ENCODE measurements at places on chromosomes 6 and 20.

DNA sequence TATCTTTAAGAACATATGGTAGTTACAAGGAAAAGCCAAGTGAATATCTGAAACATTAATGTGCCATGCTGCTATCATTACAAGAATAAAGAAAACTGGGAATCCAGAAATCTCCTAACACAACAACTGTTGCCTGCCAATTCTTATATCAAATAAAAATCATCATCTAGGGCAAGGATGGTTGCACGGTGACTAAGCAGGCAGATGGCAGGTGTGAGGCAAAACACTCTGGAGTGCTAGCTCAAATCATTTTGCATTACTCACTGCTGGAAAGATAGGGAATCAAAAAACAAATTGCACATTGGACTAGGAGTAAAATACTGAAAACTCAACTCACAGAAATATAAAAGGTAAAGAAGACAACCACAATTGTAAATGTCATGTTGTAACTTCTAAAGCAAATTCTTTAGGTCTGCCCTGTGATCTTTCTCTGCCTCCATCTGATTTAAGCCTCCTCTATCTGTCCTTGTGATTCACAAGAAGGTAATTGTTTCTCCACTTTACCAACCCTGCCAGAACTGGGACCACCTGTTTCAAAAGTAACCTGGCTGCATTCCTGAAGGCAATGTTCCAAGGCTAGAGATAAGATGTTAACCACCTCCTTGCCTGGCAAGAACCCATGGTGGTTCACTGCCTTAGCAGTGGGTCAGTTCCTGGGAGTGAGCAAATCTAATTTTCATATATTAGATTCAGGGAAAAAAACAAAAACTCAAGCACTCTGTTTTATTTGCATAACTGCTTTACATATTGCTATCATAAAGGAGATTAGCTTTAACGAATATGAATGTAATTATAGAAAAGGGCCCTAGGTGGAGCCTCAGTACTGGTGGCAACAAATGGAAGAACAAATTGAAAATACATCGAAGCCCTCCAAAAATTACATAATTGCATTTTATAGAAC lies 33.1 kb upstream of the LCA5 start:
- no peak for DNase-seq

GRCh38 chr6:57265755-57266221 lies 43.7 kb upstream of the RAB23 start:
- no peak for DNase-seq

DNA sequence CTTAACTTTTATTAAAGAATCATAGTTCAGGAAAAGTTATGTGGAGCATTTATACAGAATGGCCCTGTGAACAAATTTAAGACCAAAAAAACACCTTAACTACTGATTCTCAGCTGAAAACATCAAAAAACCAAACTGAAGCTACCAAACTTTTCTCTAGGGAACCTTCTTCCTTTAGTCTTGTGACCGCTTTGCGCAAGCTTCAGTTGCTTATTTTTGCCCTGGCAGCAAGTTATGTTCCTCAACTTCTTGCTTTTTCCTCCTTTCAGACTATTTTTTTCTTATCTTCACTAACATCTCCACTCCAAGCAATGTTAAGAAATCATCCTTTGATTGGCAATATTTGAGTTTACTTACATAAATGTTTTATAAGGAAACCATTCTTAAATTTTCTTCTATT lies 100.1 kb downstream of the MYB start:
- no peak for DNase-seq

DNA sequence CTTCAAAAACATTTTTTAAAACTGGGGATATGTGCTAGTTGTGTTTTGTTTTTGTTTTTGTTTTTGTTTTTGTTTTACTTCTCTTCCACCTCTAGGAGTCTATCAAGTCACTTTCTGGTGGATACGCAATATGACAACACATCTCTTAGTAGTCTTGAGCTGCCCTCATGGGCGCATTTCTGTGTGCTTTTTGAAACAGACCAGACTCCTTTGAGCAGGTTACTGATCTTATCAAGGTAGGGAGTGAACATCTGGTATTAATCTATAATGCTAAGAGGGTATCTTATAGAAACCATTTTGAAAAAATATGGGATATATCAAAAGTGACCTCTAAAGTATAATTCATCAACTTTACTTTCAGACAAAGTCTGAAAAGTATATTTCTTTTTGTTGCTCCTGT lies 56.2 kb downstream of the PKIB start:
- DNase-seq, result no peak

GRCh38 chr20:44721785-44722054 lies 6.6 kb downstream of the CCN5 start:
- DNase-seq, result no peak

- DNase-seq, result no peak
Observed at GRCh38 chr20:48606172-48606840, 221.5 kb downstream of the PREX1 start.

DNA sequence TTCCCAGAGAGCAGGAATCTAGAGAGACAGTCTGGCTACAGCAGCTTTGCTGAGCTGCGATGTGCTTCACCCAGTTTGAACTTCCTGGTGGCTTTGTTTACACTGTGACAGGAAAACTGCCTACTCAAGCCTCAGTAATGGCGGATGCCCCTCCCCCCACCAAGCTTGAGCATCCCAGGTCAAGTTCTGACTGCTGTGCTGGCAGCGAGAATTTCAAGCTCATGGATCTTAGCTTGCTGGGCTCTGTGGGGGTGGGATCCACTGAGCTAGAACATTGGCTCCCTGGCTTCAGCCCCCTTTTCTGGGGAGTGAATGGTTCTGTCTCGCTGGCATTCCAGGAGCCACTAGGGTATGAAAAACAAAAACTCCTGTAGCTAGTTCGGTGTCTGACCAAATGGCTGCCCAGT lies 91.0 kb upstream of the ESR1 start:
- no peak for DNase-seq

GRCh38 chr6:121664158-121664557 lies 228.7 kb downstream of the GJA1 start:
- DNase-seq, result no peak

GRCh38 chr20:45339084-45339483 lies 9.1 kb downstream of the SDC4 start:
- DNase-seq, result no peak

GRCh38 chr20:46255440-46256104 lies 52.7 kb downstream of the CDH22 start:
- DNase-seq, result no peak

DNA sequence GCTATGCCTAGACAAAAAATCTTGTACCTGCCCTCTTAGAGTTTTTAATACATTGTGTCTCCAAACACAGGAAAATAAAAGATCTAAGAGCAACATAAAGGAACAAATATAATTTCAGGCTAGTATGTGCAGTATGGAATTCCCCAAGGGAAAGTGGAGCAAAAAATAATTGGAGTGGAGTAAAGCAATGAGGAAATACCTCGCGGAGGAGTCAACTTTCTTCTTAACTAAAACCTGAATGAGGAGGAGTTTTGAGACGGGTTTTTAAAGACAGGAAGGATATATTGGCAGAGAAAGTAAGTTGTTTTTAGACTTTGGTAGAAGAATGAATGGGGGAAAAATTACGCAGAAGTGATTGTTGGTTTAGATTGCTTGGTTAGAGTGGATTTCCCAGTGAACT lies 14.0 kb downstream of the HIVEP1 start:
- no peak for DNase-seq

DNA sequence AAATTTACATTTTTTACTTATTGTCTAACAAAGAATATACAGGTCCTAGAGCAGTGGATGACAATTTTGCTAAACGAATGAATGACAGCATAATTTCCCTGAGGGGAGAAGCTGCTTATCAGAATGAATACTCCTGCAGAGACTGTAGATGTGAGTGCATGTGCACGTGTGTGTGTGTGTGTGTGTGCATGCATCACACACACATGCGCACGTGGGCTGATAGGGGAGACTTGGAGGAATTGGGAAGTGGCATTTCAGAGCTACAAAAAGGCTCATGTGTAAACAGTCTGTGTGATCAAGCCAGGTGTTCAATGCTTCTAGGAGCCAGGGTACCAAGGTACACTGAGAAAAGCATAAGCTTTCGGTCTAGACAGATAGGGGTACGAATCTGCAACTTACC lies 93.5 kb upstream of the SASH1 start:
- no peak for DNase-seq

DNA sequence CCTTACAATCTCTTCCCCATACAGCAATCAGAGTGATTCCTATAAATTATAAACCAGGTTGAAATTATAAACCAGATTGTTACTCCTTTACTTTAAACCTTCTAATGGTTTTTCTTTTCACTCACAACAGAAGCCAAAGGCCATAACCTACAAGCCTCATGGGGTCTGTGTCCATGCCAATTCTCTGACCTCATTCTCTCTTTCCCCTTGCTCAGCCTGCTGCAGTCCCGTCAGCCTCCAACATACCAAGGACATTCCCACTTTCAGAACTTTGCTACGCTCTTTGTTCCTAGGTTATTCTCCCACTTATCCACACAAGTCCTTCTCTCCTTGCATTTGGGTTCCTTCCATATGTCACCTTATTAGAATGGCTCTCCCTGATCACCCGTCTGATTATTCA lies 277.9 kb upstream of the TCF21 start:
- DNase-seq, result no peak

GRCh38 chr6:55964136-55964535 lies 88.7 kb upstream of the BMP5 start:
- DNase-seq, result no peak

- no peak for DNase-seq
Observed at GRCh38 chr6:68771426-68771825, 136.3 kb downstream of the ADGRB3 start.

GRCh38 chr6:78942446-78942845 lies 75.1 kb downstream of the IRAK1BP1 start:
- DNase-seq, result no peak

DNA sequence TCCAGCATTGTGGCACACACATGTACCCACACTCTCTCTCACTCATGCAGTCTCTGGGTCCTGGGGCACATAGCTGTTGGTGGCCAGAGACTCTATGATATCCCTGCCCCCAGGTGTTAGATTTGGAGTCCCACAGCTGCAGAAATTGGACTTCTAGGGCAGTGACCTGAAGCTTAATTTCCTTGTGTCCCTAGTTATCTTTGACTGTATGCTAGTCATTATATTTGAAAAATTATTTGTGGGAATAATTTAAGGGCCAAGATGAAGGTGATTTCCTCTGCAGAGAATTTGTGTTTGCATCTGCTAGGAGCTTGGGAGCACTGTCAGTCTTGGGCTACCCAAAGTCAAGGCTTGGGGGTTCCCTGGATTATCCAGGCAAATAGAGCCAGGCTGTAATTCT lies 50.1 kb downstream of the ZBTB9 start:
- no peak for DNase-seq

- no peak for DNase-seq
Observed at GRCh38 chr6:67292169-67292568, 1342.9 kb upstream of the ADGRB3 start.

GRCh38 chr20:59977086-59977485 lies 18.9 kb downstream of the CDH26 start:
- DNase-seq, result no peak

DNA sequence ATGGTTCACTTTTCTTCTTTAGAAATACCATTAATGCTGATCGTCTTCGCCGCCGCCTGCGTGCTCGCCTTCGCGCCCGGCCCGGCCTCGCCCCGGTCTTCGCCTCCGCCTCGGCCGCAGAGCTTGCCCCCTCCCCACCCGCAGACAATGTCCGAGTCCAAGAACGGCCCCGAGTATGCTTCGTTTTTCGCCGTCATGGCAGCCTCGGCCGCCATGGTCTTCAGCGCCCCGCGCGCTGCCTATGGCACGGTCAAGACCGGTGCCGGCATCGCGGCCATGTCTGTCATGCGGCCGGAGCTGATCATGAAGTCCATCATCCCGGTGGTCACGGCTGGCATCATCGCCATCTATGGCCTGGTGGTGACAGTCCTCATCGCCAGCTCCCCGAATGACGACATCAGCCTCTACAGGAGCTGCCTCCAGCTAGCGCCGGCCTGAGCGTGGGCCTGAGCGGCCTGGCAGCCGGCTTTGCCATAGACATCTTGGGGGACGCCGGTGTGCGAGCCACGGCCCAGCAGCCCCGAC lies 4.8 kb upstream of the PRPH2 start:
- DNase-seq, result no peak

GRCh38 chr6:84119277-84119676 lies 85.7 kb downstream of the MRAP2 start:
- no peak for DNase-seq

DNA sequence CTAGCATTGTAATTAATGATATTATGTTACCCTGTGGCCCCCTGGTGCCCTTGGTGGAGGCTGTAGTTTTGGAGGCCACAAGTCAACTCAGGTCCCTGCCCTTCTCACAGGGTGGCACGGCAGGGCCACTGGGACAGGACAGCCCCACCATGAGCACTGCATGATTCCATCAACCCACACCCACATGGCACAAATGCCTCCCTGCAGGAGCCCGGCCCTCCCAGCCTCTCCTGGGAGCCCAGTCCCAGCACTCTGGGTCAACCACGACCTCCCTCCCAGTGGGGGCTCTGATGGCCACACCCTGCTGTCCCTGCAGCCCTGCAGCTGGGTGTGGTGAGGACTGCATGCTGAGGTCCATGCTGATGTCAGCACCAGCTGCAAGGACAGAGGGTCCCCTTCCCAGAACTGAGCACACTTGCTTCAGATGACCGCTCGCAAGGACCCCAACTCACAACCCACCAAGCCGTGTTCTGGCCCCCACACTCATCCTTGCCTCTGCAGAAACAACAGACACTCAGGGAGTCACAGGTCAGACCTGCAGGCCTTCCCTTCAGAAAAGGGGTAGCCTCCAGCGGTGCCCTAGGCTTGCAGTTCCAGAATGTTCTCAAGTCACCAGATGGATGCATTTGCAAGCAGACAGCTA lies 15.7 kb upstream of the CST7 start:
- DNase-seq, result no peak

- no peak for DNase-seq
Observed at GRCh38 chr6:141169419-141169818, 963.3 kb upstream of the GJE1 start.

- no peak for DNase-seq
Observed at GRCh38 chr6:47366335-47366890, 56.7 kb upstream of the TNFRSF21 start.

- DNase-seq, result no peak
Observed at GRCh38 chr6:34692280-34692679, 4.3 kb downstream of the ILRUN start.

- DNase-seq, result no peak
Observed at GRCh38 chr6:33693186-33694105, 18.1 kb downstream of the UQCC2 start.

GRCh38 chr6:56374841-56375369 lies 127.5 kb upstream of the COL21A1 start:
- no peak for DNase-seq

GRCh38 chr6:106152952-106153351 lies 66.8 kb downstream of the PRDM1 start:
- DNase-seq, result no peak

DNA sequence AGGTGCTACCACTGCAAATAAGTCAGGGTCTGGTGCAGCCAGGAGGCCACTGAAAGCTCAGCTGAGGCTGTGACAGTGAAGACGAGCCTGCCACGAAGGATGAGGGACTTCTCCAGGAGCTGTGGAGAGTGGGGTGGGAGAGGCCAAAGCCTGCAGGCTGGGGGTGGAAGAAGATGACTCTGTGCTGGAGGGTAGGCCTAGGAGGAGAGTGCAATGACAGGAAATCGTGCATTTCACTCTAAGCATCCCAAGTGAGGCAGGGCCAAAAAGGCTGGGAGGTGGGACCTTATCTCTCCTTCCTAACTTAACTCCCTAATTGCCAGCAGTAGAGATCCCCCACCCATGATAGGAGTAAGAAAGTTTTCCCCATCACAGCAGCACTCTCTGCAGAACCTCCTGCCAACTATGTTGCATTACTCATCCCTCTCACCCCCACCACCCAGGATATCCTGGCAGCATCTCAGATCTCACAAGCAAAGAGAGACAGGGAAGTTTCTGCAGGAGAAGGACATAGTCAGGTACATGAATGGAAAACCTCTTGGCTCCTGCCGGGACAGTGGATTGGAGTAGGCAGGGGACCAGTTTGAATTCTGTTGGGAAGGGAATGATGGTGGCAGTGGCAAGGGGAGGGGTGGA lies 466.2 kb downstream of the CDH26 start:
- DNase-seq, result no peak
